ENCODE measurements at places on chromosomes 16 and 17.

DNA sequence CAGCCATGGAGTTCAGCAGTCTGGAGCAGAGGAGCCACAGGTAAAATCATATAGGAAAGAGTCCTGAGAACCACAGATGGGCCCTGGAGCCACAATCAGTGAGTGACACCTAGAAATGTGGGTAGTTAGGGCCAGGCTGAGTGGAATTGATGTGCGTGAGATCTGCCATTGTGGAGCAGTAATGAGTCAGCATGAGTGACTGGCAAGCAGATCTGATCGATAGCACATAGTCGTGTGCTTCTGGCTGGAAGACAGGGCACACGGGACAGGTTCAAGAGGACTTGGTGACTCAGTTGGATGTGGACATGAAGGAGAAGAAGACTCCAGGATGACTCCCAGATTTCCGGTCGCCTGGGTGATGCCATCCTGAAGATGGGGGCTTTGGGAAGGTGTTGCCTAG, 12.3 kb downstream of the ADORA2B start:
- no peak for DNase-seq

- DNase-seq: no peak
Observed at GRCh38 chr17:32882029-32882428, 5.1 kb upstream of the MYO1D start.

GRCh38 chr17:28384281-28385036, 13.0 kb downstream of the SARM1 start:
- peak; percentile 53 for DNase-seq

DNA sequence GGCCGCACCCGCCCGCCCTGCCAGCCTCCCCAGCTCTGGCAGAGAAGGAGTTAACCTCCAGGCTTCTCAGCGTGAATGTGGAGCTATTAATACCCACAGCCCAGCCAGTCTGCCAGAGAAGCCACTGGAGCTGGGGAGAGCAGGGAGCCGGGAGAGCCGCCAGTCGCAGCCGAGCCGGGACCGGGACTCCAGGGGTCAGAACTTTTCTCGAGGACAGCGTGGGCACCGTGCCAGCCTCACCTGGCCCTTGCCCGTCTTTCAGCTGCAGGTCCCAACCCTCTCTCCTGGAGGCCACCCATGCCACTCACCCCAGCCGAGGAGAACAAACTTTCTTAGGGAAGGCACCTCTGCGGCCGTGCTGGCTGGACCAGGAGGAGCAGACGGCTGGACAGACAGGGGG, 33.8 kb upstream of the SBK1 start:
- no peak for DNase-seq

DNA sequence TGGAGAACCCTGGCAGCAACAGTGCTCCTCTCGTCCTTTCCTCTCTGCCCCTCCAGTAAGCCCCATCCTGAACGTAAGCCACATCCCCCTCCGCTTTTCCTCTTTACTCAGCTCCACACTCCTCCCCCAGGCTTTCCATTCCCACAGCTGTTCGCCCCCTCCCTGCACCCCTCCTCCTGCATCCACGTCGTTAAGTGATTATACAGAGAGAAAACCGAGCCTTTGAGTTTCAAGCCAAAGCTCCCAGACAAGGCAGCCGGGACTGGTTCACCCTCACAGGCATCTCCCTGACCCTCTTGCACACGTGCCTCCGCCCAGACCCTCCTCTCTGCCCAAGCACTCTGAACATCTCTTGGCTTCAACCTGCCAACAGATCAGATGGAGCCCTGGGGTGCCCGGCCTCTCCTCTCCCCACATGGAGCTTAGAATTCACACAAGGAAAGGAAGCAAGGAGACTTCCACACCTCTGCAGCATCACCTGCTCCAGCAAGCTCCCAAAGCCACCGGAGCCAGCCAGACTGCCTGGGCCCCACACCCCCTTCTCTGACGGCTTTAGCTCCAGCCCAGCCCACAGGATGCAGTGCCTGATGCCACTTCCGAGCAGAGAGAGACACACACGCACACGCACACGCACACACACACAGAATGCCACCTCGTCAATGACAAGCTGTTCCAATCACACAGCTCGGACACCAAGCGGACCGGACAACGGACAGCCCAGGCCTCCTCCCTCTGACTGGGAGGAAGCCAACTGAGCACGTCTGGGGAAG, 99.9 kb upstream of the CCL2 start:
- no peak for DNase-seq
